ENCODE measurements at places on chromosomes 3 and 15. TPM values are rescaled to one million over a fixed set of nuclear protein-coding genes. Genes with fewer than 3 reads are reported as not detected.
A peak's percentile ranks its signal among the peaks of the same experiment; 100 is the strongest.

GRCh38 chr3:31132132-31132769, 237.8 kb upstream of the GADL1 start:
- DNase-seq: peak; percentile 1

GRCh38 chr3:127291114-127291513, 3.3 kb upstream of the PRR20G start:
- DNase-seq: no peak

DNA sequence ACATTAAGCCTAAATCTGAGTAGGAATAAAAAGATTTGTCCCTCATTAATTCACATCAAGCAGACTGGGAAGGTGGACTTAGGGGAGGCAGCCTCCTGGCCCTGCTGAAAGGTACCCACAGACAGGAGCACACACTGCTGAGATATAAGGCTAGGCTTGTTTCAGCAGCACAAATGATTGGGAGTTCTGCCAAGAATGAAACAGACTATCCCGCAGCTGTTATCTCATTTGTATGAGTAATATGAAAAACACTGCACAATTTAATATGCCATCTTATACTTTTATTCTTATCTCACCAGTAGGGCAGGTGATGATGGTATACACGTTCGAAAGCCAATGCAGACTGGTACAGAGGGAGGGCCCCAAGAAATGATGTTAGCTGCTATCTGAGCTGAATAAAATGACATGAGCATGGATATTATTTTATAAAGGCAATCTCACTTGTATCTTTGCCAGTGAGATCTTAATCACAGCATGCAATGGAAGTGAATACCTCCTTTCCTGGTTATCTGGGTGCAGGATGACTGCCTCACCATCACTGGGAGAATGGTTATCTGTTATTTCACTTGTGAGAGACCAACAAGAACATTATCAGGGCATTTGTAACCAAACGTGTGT, 258.7 kb upstream of the PPP2R3A start:
- no peak for DNase-seq

- DNase-seq: no peak
Measured at GRCh38 chr3:126147932-126148683, 32.3 kb downstream of the ALDH1L1 start.

Gene DNAH12
- 1.3 TPM for polyA plus RNA-seq

Gene FAH
- 39.1 TPM for polyA plus RNA-seq
